ENCODE measurements at places on chromosomes 3 and 15. TPM values are rescaled to one million over a fixed set of nuclear protein-coding genes. Genes with fewer than 3 reads are reported as not detected.

GATM gene
- 2.1 TPM for total RNA-seq

FANCI gene
- total RNA-seq, result 58.8 TPM

CDCP1 gene
- total RNA-seq, result 13.6 TPM

RASL12 gene
- 0.09 TPM for total RNA-seq

ARID3B gene
- 3.5 TPM for total RNA-seq

POC1A gene
- total RNA-seq, result 19.0 TPM

C15orf62 gene
- not detected for total RNA-seq

PDZRN3 gene
- total RNA-seq, result not detected

CRYBG3 gene
- 6.9 TPM for total RNA-seq

ESYT3 gene
- total RNA-seq, result 0.68 TPM

All from A549 treated with CpdA at 1 μM for 4 hours (cell line).